ENCODE measurements at places on chromosomes 16 and 17.

DNA sequence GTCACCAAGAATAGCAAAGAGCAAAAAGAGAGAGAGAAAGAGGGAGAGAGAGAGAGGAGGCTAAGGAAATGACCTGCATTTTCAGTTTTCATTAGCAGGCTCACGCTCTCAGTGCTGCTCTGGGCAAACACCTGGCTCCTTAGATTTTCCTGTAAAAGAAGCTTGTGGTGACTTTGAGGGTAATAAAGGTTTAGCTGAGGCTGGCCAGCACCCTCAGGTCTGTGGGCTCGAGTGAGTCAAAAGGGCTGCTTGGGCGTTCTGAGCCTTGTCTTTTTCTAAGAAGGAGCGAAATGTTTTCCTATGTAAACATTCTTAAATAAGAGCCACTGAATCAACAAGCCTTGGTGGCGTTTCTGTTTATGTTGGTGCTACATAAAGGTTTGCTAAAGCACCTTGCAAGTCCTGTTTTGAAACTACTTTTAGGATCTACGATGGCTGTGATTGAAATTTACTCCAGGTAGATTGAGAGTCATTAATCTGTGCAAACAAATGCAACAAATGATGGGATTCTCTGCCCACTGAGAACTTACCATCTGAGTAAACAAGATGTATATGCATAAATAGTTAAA is 38.8 kb downstream of the SHISA6 start:
- no peaks in the 10 kb centered on the region for H3K27me3 ChIP-seq
- no peak for DNase-seq
- no peaks in the 10 kb centered on the region for H3K4me1 ChIP-seq
- no peak overlapping the region for H3K4me3 ChIP-seq
- no peaks in the 10 kb centered on the region for H3K36me3 ChIP-seq

- no peak overlapping the region for H3K4me3 ChIP-seq
- DNase-seq = no peak
- no peak overlapping the region for H3K27ac ChIP-seq
- no peaks in the 10 kb centered on the region for H3K27me3 ChIP-seq
Measured at GRCh38 chr16:7338826-7339225, 6.2 kb downstream of the RBFOX1 start.

DNA sequence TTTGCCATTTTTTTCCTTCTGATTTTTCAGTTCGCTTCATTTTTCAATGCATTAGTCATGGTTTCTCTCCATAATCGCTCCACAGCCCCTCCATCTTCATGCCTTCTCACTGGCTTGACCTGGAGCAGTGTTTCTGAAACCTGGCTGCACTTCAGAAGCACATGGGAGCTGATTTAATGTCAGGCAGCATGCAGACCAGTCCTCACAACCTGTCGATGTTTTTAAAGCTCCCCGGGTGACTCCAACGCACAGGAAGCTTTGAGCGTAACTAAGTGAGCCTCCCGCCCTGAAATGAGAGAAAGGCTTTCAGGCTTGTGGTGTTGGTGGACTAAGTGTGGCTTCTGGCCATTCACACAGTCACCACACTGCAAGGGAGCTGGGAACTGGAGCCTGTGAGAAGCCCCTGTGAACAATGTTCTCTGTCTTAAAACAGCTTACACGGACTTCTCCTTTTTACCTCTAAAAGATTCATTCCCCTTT is 16.8 kb upstream of the DRG2 start:
- no peak overlapping the region for H3K4me3 ChIP-seq
- DNase-seq = no peak
- H3K27me3 ChIP-seq = no peaks in the 10 kb centered on the region

DNA sequence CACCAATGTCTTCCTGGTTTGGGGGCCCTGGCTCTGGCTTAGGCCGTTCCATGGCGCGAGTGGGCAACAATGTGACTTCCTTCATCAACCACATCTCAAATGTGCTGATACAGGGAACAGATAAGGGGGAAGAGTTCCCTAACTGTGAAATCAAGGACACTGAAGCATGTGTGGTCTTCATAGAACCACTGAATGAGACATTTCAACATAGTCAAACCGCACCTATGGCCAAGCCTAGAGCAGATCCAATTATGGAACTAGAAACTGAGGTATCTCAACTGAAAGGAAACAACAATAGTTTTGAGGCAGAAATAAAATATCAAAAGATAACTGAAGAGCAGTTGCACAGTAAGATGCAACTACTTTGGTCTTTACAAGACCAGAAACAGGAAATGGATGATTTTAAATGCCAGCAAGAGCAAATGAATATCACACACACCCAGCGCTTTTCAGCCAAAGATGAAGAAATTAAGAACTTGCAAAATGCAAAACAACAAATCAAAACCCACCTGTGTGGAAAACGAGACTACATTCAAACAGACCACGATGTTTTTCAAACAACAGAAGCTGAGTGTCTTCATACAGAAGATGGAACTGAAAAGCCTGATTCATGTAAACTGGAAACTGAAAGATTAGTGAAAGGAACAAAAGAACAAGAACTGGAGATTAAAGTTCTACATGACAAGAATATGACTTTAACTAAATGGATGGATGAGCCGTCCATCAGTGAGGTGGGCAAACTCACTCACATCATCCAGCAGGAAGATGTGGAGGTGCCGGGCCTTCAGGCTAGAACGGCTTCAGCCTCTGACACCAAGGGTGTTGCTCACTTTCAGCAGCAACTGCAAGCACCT is 18.1 kb upstream of the LCMT1 start:
- no peak for DNase-seq
- H3K27me3 ChIP-seq = no peaks in the 10 kb centered on the region
- H3K27ac ChIP-seq = no peak overlapping the region
- H3K36me3 ChIP-seq = no peaks in the 10 kb centered on the region

DNA sequence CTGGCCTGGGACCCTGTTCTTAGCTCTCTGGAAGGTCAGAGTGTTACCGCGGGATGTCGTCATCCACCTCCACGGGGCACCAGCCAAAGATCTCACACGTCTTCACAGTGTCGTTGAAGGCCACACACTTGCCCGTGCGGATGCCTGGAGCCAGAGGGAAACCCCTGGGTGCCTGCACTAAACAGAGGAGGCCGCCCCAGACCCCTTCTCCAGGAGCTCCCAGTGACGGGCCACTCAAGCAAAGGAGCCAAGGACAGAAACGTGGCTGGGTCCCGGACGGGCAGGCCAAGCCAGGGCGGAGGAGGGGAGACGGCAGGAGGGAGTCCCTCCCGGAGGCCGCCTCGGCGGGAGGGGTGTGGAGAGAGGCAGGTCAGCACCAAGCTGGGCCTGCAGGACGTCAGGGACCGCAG is 11.0 kb upstream of the CAMKK1 start:
- peak overlapping the region; percentile 38 for H3K4me3 ChIP-seq
- peak; percentile 75 for DNase-seq
- peaks cover 16% of the 10 kb centered on the region for H3K4me1 ChIP-seq
- peak overlapping the region; percentile 88 for H3K27ac ChIP-seq

DNA sequence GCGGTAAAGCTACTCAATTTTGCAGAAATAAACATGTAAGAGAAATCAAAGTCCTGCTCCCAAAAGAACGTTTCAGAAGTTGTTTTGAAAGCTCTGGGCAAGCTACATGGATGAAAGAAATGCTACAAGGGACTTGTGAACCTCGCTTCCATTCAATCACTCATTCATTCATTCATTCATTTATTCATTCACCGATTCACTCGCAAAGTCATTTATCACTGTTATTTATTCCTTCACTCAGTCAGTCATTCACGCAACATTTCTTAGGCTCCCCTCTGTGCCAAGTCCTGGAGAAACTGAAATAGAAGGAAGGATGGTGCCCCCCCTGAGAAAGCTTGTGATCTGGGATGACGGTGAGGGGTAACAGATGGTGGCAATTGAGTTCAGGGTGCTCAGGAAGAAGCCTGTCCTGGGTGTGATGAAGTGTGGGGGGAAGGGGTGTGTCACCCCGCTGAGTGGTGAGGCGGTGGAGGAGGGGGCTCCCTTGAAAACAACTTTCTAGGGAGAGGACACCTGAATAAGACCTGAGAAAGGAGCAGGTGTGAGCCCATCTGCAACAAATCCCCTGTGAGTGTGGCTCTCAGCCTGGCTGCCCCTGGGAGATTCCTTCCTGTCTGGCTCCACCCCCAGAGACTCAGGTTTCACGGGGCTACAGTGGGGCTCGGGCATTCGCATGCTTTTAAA is 36.3 kb upstream of the PRSS54 start:
- no peak overlapping the region for H3K4me3 ChIP-seq
- H3K27me3 ChIP-seq = no peaks in the 10 kb centered on the region
- no peaks in the 10 kb centered on the region for H3K4me1 ChIP-seq
- no peaks in the 10 kb centered on the region for H3K36me3 ChIP-seq

DNA sequence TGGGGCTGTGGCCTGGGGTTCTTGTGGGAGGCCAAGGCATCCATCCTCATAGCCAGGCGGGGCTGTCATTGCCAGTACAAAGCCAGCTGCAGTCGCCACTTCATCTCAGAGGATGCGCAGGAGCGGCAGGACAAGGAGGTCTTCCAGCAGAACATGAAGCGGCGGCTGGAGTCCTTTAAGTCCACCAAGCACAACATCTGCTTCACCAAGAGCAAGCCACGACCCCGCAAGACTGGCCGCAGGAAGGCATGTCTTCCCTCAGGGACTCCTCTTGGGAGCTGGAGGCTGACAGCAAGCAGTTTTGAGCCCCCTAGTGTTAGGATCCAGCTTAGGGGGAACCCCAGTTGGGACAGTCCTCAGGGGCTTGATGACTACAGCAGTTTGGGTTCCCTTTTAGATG is 15.1 kb upstream of the PLEKHG4 start:
- no peak for DNase-seq
- H3K4me1 ChIP-seq = no peaks in the 10 kb centered on the region
- H3K27me3 ChIP-seq = no peaks in the 10 kb centered on the region
- no peak overlapping the region for H3K4me3 ChIP-seq
- H3K27ac ChIP-seq = no peak overlapping the region
- no peaks in the 10 kb centered on the region for H3K36me3 ChIP-seq

- H3K27ac ChIP-seq = no peak overlapping the region
- H3K27me3 ChIP-seq = no peaks in the 10 kb centered on the region
- no peak overlapping the region for H3K4me3 ChIP-seq
- DNase-seq = peak; percentile 51
- no peaks in the 10 kb centered on the region for H3K36me3 ChIP-seq
Measured at GRCh38 chr17:1137465-1137894, 42.3 kb downstream of the ABR start.

Measured in pancreas (tissue), 10 donors.